ENCODE measurements at places on chromosomes 4 and X.

- DNase-seq: no peak
These were observed 117.5 kb downstream of the DCTD start for GRCh38 chr4:182799515-182800215.

- no peak for DNase-seq
These were observed 7.2 kb downstream of the PGAM4 start for GRCh38 chrX:77962068-77962902.

DNA sequence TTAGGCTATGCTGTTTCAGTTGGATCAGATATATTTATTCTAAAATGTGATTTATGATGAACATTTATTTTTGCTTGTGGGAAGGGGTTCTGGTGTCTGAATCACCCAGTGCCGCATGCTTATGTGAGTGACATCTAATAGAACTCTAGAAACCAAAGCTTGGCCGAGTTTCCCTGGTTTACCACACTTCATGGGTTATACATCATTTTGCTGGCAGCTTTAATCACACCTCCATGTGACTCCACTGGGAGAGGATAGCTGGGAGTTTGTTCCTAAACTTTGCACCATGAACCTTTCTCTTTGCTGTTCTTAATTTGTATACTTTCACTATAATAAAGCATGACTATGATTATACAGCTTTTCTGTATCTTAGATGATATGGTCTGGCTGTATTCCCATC lies 382.9 kb downstream of the INPP4B start:
- DNase-seq: no peak

- no peak for DNase-seq
These were observed 209.7 kb upstream of the RADX start for GRCh38 chrX:106401965-106402559.

- no peak for DNase-seq
These were observed 154.3 kb upstream of the CASK start for GRCh38 chrX:42077675-42078074.

DNA sequence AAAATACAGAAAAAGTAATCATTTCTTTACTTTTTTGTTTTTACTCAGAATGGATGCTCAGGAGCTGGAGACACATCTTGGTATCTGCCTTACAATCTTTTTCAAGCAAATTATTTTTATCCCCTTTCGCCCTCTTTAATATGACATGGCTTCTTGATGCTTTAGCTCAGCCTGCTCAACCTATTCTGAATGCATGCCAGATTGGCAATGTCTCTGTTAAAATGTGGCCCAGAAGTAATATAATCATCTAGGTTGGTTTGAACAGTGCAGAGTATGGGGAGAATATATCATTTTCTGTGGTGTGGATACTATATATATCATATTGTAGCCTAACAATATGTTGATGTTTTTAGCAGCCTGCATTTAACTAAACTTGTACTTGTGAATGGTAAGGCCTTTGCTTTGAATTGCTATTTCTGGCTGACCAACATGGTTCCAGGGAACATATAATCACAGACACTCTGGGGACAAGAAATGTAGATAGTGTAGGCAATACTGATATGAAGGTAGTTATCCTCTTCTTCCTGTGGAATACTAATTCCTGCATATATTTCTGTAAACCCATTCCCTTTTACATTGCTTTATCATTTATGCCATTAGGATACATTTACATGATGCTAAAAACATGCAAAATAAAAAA lies 282.7 kb downstream of the PPP3CA start:
- DNase-seq: no peak

DNA sequence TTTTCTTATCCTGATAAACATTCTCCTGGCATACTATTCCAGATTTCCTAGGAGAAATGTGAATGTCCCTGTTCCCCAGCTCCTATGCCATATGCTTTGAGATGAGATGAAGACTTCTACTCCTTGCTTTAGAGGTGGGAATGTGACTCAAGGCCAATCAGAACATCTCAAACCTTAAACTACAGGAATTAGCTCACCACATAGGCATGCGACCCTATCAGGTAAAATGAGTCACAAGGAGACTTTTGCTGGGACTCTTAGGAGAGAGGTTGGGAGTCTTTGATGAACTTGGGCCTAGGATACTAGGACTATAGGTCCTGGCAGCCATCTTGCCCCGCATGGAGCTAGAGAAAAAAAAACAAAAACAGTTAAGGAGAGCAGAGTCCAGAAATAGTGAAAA lies 5.8 kb upstream of the USO1 start:
- DNase-seq: no peak

DNA sequence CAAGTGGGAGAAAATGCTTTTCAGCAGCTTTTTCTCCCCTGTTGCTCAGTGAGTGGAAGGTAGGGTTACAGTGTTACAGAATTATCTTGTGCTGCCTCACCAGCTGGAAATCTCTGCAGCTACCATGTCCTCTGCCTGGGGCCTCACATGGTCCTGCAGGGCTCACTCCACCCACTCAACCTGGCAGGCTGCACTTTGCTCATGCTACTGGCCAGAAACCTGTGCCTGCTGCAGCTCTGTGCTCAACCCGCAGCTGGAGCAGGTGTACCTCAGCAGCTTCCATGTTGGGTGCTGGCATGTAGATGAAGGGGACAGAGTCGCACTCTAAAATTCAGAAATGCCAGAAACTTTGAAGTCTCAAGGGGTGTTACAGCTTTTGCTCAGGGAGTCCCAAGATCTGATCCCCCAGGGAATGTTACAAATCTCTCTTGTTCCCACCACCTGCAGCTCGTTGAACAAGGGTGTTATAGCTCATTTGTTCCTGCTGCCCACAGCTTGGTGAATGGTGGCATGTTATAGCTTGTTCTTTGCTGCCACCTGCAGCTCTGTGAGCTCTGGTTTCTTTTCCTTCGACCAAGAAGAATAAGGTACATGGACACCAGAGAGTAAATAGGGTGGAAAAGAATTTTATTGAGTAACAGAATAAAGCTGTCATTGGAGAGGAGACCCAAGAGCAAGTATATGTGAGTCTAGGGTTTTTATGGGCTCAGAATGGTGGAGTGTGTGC lies 845.8 kb downstream of the TECRL start:
- no peak for DNase-seq

GRCh38 chr4:15234856-15235126 lies 193.0 kb upstream of the C1QTNF7 start:
- peak; percentile 70 for DNase-seq

DNA sequence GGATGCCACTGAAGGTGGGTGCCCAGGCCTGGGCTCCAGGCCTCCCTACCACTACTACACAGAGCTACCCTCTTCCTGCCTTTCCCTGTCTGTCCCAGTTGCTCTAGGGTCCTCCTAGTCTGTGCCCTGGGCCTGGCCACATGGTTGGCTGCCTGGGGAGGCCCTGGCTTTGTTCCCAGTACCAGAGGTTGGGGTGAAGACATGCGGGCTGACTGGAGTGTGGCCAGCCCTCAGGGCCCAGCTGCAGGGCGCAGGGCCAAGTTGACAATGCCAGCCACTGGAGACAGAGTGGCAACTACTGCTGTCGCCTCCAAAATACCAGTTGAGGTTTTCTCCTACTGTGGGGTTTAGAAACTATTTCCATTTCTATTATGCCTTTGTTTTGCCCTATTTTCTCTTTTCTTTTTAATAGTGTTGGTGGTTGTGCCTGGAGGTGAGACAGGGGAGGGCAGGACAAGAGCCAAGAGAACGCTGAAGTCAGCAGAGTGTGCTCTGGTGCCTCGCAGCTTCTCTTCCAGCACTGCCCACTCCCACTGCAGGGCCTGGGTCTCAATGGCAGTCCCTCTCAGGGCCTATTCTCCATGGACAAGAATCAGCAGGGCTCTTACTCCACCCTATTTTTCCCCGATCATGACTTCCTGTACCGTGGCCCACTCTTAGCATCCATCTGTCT lies 32.2 kb upstream of the XPNPEP2 start:
- DNase-seq: no peak
